ENCODE measurements at places on chromosomes 2 and 18. TPM values are rescaled to one million over a fixed set of nuclear protein-coding genes. Genes with fewer than 3 reads are reported as not detected.

FAHD2A gene
- total RNA-seq: 36.3 TPM

SERPINB12 gene
- not detected for total RNA-seq

FSIP2 gene
- not detected for total RNA-seq

REG1B gene
- total RNA-seq: not detected

- no peak for DNase-seq
Observed at GRCh38 chr2:216372761-216373291, 543 bp upstream of the MARCHF4 start.

DNA sequence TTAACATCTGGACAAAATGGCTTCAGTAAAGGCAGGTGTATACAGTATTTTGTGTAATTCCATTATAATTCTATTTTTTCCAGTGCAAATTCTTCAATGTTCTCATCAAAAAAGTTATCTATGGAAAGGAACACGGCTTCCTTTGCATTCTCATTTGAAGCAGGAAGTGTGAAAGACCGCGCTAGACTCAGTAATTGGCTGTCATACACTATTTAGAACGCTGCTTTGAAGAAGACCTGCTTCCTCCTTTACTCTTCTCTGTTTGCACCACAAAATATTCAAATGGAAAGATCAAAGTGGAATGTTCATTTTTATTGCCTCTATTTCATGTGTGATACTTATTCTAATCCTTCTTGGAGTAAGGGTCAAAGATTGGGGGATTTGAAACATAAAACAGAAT is 883.7 kb downstream of the TSN start:
- DNase-seq: no peak

DNA sequence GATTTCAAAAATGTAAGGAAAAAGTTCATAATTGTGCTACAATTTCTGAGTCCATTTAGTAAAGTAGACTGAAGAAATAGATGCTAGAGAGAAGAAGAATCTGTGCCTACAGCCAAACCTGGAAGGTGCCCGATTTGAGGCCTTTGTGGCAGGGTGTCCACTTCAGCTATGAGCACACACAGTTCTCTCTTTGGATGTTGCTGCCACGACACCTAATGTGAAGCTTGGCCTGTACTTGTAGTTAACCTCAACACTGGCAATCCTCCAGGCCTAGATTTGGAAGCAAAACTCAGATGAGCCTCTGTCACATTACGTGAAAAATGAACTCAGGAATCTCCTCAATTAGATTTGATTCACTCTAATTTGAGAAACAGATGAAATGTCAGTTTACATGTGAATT is 90.1 kb upstream of the LRP1B start:
- DNase-seq: peak; percentile 16

DNA sequence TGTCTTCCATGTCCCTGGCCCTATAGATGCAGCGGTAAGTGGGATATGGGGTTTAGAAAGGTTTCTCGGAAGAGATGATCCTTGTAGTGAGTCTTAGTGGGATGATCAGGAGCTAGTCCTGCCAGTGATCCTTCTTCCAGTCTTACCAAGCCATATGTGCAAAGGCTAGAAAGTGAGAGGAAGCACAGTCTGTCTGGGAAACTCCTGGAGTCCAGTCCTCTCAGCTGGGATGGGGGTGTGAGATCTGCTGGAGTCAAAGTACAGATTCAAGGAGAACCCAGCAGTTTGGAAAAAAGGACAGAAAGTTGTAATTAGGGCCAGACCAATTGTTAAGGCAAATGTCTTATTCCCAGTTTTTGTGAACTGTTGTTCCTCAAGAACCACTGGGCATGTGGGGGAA is 83.3 kb downstream of the LIMS1 start:
- DNase-seq: no peak

DNA sequence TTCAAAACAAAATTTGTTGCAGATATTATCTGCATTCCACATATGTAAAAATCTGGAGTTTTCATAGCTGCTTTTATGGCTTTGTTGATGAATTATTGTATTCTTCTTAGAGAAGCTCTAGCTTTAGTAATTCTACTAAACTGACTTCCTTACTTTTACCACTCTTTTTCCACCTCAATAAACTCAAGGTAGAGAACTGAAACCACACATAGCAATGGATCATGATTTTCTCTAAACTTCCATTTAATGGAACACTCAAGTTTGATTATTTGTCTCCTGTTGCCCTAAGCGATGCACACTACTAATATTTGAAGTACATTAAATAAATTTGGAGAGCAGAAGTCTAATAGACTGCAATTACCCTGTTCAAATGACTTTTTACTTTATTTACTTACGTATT is 192.0 kb downstream of the NBAS start:
- no peak for DNase-seq

GRCh38 chr2:163198007-163198406 is 359.4 kb upstream of the KCNH7 start:
- DNase-seq: no peak

- DNase-seq: no peak
Observed at GRCh38 chr2:239358062-239358754, 42.6 kb downstream of the HDAC4 start.

DNA sequence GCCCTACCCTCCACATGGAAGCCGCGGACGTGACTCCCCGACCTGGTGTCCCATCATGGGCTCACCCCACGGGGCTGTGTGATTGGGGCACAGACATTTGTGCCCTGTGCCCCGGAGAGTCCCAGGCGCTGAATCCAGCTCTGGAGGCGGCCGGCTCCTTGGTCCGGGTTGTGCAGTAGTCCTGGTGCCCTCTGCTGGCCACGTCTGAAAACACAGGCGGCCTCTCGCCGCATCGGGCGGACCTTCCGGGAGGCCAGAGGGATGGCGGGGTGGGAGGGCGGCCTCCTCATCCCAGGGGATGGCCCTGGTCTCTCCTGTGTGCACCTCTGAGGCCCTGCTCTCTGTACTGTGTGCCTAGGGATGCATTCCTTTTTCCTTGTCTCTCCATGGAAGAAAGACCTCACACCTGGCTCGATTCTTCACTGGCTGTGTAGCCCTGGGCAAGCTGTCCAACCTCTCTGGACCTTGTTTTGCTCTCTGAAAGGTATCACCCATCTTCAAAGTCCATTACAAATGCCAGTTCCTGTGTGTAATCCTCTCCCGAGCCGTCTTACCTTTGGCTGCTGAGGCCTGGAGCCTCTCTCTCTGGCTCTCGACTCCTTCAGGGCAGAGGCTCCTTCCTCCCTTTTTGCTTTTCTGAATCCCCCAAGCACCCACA is 27.6 kb downstream of the CELF4 start:
- DNase-seq: peak; percentile 59

DNA sequence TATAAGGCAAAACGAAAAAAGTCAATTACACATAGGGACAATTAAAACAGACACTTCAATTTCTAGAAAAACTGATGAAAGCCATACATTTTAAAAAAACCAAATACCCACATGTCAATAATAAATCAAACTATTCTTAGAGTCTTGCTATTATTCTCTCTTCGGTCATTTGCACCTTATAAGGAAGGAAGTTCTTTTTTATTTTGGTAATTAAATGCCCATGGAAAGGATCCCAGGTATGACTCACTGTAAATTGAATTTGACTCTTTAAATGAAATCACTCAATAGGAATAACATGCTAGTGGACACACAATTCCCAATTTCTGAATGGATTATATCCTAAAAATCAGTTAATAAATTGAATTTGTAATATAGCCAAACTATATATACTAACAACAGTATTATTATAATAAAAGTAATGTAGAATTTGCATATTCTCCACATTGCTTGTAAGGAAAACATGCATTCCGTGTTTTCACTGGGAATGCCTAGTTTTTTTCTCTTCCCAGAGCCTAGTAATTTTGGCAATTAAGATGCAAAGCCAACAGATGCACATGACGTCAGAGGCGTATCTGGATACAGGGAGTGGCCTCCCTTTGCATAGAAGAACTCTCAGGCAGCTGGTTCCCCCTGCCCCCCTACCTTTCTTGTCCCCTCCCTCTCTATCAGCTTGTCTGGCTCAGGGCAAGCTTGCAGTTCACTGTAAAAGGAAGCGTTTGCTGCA is 153.5 kb upstream of the PGAP1 start:
- no peak for DNase-seq

DNA sequence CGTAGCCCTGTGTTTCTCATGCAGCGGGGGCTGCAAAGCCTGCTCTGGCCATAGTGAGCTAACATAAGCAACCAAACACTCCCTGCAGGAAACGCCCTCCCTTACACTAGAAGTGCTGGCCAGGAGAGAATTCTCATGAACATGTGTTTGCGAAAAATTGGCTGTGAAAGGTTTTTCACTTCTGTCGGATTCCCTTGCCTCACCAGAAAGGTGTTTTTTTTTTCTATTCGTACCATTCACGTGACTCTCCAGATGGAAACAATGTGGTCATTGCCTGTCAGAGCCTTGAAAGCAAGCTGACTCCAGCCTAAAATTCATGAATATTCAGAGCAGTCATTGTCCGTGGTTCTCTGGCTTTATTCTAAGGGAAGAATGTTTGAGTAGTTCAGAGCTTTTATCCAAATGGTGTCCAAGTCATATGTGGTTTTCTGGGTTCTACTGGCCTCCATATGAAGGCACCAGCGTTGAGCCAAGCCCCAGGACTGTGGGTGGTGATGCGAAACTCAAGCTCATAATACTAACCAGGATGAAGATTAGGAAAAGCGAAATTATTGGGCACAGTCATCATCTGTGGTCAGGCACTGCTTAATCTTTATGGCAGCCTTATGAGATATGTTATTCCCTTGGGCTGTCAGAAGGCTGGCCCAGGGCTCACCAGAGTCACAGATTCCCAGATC is 236.4 kb downstream of the ALPK2 start:
- DNase-seq: no peak

GRCh38 chr2:63057249-63058143 is 6.9 kb downstream of the OTX1 start:
- DNase-seq: no peak

- DNase-seq: no peak
Observed at GRCh38 chr2:238875101-238875470, 27.2 kb downstream of the TWIST2 start.

DNA sequence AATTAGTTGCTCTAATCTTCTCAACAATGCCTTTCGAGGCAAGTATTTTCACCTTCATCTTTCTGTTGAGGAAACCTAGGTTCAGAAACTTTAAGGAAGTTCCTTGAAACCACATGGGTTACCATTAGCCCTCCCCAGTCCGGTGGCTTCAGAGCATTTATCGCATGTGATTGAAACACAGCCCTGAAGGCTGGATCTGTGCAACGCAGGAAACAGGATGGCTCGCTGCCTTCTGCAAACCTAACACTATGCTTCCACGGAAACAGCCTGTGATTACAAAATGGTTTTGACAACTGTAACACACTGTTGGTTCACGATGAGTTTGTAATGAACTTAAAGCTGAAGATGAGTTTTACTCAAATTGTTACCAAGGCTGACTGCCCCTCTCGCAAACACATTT is 68.5 kb downstream of the EPB41L3 start:
- DNase-seq: no peak
